ENCODE measurements at places on chromosomes 2 and 18.

DNA sequence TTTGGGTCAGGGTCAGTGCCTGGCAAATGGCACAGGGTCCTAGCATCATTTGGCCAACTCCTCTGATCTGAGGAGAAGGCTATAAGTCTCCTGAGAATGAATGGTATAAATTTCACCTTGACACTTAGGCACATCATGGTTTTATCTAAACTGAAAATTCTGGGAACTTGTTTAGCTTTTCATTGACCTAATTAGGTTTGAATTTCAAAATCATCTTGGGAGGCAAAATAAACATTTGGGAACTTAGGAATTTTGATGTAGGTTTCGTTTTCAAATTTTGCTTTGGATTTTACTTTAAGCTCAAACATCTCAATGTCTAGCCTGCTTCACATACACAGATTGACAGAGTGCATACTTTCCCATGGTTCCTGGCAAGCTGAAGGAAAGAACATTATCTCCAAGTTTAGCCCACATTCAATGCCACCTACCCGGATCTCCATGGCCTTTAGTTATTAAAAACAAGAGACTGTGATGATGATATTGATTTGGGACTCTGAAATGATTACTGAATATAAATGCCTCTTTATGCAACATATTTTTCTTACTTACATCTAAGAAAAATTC, 44.5 kb downstream of the MYOM1 start:
- DNase-seq, result no peak

DNA sequence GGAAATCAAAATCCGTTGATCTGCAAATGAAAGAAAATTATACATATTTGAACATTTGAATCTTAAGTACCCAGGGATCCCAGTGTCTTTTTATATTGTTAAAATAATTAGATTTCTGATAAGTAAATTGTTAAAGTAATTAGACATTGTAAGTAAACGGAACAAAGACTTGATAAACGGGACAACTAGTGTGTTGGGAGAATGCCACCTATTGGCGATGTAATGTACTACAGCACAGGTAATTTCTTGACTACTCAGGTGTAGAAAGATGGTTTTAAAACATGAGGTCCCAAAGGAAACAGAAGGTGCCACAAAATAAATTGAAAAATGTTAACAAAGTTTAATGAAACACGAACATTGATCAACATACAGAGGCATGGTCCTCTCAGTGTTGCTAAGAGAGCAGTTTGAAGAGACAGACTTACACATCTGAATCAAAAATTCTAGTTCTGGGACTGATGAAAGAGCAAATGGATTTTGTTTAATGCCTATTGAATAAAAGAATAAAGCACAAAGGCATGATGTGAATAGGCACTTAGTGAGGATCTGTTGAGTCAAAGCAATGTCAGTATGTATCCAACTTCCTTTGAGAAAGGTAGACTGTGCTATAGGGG, 103.4 kb upstream of the RASGRP3 start:
- peak; percentile 2 for DNase-seq

DNA sequence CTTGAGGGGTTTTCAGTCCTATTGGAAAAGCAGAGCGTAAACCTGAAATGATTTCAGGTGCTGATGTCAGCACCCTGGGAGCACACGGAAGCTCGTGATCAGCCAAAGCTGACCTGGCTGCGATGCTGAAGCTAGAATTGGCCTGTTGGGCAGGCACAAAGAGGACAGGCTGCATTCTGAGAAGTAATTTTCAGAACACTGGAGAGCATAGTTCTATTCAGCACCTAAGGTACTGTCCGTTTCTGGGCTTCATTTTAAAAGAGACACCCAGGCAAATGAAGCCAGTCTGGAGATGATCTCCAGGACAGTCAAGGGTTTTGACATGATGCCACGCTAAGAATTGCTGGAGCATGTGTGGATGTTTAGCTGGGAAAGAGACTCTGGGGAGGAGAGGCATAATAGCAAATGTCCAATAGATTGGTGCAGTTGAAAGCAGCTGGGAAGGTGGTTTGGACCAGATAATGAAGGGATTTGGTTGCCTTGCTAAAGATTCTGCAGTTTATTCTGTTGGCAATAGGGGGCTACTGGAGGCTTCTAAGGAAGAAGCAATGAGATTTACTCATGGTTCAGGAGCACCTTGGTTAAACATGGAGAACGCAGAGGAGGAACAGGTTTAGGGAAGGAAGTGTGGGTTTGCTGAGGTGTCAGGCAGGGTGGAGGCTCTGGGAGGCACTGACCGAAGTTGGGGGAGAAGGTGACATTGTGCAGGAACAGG, 86.6 kb downstream of the ACOXL start:
- DNase-seq, result no peak

DNA sequence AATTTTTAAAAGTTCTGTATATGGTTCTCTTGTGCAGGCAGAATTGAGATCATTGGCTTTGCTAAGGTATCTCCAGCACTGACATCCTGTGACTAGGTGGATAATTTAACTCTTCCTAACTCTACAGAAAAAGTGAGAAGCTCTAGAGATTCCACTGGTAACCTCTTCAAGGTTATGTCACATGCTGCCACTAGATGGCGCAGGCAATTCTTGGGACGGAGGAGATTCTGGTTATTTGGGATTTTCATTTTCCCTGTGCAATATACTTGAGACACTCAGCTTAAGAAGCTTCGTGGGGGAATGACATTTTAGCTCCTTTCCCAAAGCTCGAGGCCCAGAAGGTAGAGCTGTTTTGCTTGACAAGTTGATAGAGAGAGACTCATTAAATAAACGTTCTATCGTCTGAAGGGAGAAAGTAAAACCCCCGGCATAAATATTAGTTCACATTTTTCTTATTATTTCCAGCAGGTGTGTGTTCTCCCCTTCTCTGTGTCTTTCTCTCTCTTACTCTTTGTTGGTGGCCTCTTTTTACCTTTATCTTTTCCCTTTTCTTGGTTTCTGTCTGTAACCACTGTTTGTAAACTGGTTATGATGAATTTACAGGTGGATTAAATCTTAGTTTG, 26.6 kb upstream of the LANCL1 start:
- DNase-seq, result no peak

- no peak for DNase-seq
These were observed 10.9 kb downstream of the RBMS1 start for GRCh38 chr2:160482673-160483072.

GRCh38 chr2:42298132-42298531, 62.9 kb downstream of the COX7A2L start:
- DNase-seq, result no peak

DNA sequence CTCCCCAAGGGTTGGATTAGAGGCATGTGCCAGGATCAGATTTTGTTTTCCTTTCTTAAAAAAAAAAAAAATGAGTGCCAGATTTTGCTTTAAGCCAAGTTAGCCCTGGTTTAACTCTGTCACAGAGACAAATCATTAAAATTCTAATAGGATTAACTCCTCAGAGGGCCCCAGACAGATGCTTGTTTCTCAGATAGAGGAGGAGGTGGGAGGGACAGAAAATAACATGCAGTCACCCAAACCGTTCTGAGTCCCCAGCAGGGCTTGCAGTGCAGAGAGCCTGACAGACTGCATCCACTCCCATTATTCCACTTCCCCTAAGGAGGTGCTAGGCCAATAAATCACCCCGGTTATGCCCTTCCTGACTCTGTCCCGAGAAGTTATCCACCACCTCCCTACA, 6.3 kb upstream of the PROKR1 start:
- no peak for DNase-seq

DNA sequence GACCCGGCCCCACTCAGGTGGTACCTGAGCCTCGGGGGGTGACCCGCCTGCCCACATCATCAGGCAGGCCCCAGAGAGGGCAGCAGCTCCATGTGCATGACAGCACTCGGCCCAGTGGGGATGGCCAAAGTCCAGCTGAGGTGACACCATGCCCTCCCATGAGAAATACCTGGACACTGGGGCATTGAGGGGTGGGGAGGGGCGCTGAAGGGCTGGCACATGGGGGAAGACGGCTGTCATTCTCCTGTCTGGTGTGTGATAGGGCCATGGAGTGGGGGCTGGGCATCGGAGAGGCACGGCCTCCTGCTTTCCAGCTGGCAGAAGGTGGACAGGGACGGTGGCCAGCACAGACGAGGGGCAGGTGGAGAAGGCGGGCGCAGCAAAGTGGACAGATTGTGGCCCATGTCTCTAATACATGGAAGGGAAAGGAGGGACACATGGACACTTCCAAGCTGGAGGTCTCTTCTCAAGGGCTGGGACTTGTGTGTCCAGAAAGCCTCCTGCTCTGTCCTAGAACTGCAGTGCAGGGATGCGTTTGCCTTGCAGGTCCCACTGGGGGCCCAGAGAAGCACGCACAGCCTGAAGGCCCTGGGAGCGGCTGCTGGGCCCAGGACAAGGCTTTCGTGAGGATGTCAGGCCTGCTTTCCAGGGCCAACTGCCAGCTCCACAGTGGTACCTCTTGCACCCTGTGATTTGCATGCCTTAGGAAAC, 302.2 kb downstream of the NDUFA10 start:
- no peak for DNase-seq

DNA sequence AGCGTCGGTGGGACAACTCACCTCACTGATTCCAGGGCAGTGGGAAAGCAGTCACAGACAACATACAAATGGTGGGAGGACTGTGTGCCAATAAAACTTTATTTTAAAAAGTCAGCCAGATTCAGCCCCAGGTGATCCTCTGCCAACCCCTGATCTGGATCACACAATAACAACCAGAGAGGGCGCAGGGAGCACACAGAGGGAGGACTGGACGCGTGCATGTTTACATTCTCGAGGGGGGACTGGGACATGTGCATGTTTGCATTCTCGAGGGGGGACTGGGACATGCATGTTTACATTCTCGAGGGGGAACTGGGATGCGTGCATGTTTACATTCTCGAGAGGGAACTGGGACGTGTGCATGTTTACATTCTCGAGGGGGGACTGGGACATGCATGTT, 209.5 kb downstream of the NDUFA10 start:
- no peak for DNase-seq

DNA sequence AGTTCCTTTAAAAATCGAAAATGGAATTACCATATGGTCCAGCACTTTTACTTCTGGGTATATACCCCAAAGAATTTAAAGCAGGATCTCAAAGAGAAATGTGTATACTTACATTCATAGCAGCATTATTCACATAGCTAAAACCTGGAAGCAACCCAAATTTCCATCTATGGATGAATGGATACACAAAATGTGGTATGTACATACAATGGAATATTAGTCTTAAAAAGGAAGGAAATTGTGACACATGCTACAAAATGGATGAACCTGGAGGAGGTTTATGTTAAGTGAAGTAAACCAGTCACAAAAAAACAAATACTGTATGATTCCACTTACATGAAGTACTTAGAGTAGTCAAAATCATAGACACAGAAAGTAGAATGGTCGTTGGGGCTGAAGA, 147.9 kb upstream of the LTBP1 start:
- no peak for DNase-seq

GRCh38 chr2:148529745-148530144, 114.8 kb upstream of the EPC2 start:
- no peak for DNase-seq

GRCh38 chr18:48933578-48934414, 17.0 kb downstream of the SMAD7 start:
- DNase-seq, result peak; percentile 54
